ENCODE measurements at places on chromosomes 13 and 19.

- no peak for DNase-seq
Measured at GRCh38 chr19:2806736-2807378, 12.8 kb upstream of the ZNF554 start.

GRCh38 chr13:32941368-32941767 lies 74.9 kb upstream of the KL start:
- DNase-seq = no peak

DNA sequence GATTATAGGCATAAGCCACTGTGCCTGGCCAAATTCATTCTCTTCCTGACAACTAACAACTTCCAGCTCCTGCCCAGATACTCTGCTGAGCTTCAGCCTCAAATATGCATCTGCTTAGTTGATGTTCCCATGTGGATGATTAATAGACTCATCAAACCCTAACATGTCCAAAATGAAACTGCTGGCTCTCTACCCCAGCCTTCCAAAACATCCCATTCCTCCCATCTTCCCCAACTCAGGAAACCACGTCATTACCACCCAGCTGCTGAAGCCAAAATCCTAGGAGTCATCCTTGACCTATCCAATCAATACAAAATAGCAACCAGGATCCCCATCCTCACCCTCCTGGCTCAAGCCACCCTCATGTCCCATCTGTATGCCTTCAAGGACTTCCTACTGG lies 20.9 kb downstream of the POU2F2 start:
- DNase-seq = no peak

- no peak for DNase-seq
Measured at GRCh38 chr13:99647596-99647985, 146.3 kb downstream of the TM9SF2 start.

DNA sequence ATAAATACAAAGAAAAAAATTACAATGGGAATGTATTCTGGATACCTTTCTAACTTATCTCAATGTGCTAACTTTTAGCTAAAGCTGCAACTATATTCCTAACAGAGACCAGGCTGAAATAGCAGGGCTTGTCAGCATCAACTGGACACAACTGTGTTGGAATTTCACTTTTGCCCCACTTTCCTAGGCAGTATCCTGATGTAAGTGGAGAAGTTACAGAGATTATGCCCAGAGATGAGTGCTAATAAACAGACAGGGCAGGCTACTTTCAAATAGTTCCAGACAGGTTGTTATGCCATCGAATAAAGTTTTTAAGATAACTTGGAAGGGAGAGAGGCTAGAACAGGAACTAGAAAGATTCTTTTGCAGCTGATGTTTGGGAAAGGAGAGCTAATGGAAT lies 201.9 kb downstream of the KCTD12 start:
- DNase-seq = no peak

- no peak for DNase-seq
Measured at GRCh38 chr13:76512721-76513145, 373.5 kb downstream of the KCTD12 start.

GRCh38 chr13:31882794-31883193 lies 143.5 kb downstream of the RXFP2 start:
- no peak for DNase-seq

DNA sequence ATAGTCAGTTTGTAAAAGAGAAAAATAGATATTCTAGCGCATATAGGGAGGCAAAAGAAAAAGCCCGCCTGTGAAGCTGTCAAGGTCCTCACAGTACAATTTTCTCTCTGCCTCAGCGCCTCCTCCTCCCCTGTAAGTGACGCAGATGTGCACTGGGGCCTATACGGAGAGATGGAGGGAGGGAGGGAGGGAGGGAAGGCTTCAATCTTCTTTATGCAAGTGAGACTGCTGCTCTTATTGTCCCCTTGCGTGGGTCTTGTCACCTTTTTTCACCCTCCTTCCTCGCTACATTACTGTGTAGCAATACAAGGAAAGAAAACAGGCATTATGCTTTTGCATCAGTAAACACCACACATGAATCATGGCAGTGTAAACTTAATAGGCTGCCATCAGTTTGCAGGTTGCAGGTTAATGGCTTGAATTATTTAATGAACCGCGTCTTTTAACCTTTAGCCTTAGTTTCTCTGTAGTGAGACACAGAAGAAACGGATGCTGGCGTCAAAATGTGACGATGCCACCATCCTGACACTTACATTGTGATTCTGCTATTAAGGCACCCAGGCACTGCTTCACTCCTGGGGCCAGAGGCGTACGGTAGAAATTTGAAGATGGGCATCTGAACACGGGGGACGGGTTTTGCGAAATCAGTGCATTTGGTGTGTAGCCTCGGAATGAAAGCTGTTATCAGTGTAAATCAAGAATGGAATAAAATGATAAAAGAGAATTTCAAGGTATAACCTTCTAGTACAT lies at the start of gene KLHL1:
KLHL1 (minus strand) TSS at position 97 of the 750 bp plus-strand sequence. CDS start 753 bp downstream, outside the sequence.
- DNase-seq = no peak

- no peak for DNase-seq
Measured at GRCh38 chr19:35348911-35349611, 1.4 kb downstream of the FFAR1 start.

GRCh38 chr19:35755550-35756376 lies 1.1 kb downstream of the HSPB6 start:
- no peak for DNase-seq

GRCh38 chr13:114099918-114100445 lies 32.4 kb downstream of the RASA3 start:
- DNase-seq = no peak

- no peak for DNase-seq
Measured at GRCh38 chr13:22821589-22821988, 359.2 kb upstream of the SGCG start.

DNA sequence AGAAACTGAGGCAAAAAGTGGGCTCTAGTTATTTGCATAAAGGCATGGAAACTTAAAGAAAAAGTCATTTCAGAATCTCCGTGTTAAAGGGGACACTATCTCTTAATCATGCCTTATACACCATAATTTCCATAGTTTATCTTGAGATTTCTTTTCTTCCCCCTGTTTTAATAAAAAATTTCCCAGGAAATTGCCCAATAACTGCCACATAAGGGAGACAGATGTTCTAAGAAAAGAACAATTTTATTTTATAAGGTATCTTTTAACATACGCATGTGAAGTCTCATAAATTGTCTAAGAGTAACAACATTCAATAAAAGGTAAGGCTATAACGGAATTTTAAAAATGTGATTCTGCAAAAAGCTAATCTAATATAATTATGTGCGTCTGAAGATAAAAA lies 371.3 kb downstream of the IRS2 start:
- DNase-seq = no peak

DNA sequence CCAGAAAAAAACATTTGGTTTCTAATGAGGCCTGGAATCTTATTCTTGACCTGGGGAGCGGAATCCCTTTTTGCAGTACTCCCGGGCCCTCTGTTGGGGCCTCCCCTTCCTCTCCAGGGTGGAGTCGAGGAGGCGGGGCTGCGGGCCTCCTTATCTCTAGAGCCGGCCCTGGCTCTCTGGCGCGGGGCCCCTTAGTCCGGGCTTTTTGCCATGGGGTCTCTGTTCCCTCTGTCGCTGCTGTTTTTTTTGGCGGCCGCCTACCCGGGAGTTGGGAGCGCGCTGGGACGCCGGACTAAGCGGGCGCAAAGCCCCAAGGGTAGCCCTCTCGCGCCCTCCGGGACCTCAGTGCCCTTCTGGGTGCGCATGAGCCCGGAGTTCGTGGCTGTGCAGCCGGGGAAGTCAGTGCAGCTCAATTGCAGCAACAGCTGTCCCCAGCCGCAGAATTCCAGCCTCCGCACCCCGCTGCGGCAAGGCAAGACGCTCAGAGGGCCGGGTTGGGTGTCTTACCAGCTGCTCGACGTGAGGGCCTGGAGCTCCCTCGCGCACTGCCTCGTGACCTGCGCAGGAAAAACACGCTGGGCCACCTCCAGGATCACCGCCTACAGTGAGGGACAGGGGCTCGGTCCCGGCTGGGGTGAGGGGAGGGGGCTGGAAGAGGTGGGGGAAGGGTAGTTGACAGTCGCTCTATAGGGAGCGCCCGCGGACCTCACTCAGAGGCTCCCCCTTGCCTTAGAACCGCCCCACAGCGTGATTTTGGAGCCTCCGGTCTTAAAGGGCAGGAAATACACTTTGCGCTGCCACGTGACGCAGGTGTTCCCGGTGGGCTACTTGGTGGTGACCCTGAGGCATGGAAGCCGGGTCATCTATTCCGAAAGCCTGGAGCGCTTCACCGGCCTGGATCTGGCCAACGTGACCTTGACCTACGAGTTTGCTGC lies at the start of gene ICAM4:
ICAM4 (plus strand) TSS at position 153 of the 935 bp plus-strand sequence; CDS start at position 211, 58 bp downstream.
- no peak for DNase-seq

DNA sequence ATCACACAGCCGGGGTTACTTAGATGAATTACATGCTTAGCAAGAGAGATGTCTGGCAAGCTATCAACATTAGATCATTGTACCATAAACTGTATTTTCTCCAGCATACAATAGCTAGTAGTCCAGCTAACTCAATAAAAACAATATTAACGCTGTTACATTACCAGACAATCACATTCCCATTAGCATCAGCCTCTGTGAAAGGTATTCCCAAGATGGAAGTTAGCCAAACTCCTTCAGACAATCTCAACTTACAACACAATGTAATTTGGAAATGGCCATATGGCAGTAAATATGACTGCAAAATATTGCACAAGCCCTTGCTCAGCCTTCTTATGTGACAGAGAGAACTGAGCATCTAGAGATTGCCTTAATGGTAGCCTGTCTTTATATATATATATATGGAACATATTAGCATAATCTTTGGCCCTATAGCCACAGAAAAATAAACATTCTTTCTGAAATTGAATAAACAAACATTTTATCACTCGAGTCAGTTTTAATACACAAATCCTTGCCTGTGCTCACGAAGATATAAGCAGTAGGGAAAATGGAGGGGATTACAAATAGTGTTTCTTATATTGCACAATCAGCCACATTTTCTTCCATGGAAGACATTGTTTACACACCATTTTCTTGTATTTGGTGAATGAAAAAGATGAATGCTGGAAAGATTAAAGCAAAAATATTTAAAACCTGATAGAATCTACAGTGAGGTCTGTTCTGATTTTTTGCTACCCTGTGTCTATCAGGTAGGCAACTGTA lies 1060.5 kb downstream of the DIAPH3 start:
- DNase-seq = no peak

- DNase-seq = no peak
Measured at GRCh38 chr19:1566392-1567115, 1.6 kb downstream of the MEX3D start.

GRCh38 chr13:113299951-113300350 lies 2.9 kb downstream of the LAMP1 start:
- no peak for DNase-seq

DNA sequence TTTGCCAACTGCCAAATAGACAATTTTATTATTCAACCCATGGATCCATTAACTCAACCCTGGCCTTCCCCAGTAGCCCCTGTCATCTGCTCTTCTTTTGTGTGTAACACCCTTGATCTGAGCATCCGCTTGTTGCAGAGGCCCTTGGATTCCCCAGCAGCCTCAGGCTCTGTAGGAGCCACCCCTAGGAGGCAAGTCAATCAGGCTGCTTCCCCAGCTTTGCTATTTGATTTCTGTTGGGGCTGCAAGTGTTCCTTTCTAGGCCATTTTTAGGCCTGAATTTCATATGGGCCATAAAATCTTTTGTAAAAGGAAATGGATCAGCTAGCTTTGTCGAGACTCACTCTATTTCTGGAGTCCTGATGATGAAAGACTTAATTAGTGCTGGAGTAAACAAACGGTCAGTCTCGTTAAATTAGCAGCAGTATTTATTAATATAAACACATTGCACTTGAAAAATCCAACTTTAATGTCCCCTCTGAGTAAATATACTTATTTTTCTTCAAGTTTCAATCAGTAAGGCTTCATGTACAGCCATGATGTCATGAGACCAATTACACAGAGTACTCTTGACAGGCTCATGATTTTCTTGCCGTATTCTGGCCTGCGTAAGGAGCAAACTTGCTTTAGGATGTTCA lies 105.3 kb downstream of the RGCC start:
- no peak for DNase-seq

- DNase-seq = no peak
Measured at GRCh38 chr13:30499338-30499737, 33.6 kb upstream of the HMGB1 start.

DNA sequence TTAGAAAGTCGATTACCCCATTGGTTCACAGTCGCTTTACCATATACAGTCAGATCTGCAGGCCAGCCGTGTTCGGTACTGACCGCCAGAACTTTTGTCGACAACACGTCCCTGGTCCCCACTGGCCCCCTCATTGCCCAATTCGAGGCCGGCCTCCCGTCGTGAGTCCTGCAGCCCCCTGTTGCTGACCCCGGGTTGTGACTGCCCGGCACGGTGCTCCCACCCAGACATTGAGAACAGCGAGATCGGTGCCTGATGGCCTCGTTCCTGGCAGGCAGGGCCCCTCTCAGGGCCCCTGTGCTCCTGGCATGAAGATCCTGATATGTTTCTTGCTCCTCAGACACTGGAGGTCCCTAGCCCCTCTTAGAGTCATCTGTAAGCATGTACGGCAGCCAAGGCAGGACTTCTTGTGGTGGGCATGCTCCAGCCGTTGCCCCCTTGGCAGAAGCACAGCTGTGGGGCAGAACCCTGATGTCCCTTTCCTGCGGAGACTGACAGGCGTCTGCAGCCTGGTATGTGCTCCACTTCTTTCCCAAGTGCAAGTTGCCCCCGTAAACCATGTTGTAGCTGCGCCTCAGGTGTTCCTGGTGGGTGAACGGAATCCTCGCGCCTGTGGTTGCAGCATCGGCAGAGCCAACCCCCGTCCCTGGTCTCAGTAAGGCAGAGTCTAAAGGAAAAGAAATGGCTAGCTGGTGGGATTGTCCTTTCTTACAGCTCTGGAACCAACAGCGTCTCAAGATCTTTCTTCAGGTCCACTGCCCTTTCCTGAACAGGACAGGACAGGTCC lies 123.2 kb upstream of the SPACA7 start:
- DNase-seq = no peak

DNA sequence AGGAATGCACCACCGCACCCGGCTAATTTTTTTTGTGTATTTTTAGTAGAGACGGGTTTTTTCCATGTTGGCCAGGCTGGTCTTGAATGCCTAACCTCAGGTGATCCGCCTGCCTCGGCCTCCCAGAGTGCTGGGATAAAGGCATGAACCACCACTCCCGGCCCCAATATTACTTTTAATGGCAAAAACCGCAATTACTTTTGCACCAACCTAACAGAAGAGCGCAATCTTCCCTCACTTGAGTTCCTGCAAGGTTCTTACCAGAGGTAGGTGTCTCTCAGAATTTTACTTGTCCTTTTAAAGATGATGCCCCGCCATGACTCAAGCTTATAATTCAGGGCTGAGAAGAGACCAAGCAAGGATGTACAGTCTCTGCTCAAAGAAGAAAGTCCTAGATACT lies 1774.1 kb upstream of the PCDH20 start:
- DNase-seq = no peak

DNA sequence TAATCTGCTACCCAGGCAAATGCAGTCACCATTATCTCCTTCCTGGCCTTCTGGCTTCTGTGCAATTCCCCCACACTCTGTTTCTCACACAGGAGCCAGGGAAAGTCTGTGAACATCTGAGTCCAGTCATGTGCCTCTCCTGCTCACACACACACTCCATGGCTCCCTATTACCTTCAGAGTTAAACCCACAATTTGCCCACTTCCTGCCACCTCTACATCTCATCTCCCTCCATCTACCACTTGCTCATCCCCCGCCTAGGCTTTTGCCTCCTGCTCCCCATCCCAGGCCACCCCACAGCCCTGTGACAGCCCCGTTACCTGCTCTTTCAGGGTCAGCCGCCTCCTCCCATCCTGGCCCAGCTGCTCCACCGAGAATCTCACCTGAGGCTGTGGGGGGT lies 13.5 kb downstream of the IL12RB1 start:
- no peak for DNase-seq

GRCh38 chr19:38219221-38219620 lies 4.8 kb downstream of the DPF1 start:
- no peak for DNase-seq

All from NCI-H2081 treated with DMSO at 0.1 percent for 48 hours (cell line).